Posterior cingulate gyrus (tissue), 11 donors: ENCODE measurements at places on chromosomes 16 and 17.

GRCh38 chr17:18143044-18143936, 34.7 kb downstream of the MYO15A start:
- no peak for DNase-seq

DNA sequence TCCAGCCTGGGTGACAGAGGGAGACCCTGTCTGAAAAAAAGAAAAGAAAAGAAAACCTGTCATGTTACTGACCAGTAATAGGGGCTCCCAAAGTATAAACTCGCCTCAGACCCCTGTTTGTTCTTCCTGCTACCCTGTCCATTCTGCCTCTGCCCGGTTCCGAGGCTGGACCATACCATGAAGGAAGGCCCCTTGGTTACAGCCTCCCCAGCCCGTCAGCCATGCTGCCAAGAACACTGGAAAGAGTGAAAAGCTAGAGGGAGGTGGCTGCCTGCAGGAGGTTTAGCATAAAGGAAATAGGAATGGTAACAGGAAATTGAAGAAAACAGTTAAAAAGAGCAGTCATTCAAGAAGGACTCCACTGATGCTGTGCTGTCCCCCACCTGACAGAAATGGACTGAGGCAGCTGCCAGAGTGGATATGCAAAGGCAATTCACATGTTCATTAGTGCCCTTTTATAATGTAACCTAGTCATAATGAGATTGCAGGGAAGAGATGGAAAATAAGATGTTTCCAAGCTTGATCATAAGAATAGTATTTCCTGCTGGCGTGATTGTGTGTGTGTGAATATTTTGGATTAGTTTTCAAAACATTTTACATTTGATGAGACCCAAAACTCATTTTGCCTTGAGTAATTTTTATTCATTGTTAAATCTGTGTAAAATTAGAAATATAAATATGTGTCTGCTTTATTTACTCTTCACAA, 102.6 kb downstream of the GOSR1 start:
- DNase-seq, result no peak

- no peak for DNase-seq
Observed at GRCh38 chr16:68627951-68628425, 17.1 kb upstream of the CDH3 start.

GRCh38 chr17:46771561-46772474, 46.7 kb downstream of the WNT3 start:
- DNase-seq, result no peak

- no peak for DNase-seq
Observed at GRCh38 chr16:64365448-64365931, 756.4 kb downstream of the CDH11 start.

DNA sequence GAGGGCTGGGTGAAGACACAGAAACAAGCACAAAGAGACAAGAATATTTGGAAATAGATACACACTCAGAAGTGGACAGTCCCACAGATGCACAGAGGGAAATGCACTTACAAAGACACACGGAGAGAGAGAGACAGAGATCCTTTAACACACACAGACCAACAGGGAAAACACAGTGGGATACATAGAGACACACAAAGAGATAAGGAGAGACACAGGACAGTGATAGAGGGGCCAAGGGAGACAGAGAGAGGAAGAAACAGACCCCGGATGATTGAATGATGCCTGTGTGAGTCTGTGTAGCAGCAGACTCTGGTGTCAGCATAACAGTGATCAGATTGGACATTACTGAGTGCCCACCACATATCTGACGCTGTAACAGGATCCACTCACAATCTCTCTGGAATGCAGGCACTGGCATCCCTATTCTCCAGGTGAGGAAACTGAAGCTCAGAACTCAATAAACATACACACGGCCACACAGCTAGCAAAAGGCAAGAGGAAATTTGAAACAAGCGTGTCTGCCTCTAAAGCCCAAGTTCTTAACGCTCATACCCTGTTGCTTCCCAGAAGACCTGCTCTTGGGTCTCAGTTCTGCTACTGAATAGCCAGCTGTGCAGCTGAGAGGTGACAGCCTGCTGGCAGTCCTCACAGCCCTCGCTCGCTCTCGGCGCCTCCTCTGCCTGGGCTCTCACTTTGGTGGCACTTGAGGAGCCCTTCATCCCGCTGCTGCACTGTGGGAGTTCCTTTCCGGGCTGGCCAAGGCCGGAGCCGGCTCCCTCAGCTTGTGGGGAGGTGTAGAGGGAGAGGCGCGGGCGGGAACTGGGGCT, 186.3 kb upstream of the NLRP1 start:
- DNase-seq, result no peak

GRCh38 chr17:78403822-78404221, 25.4 kb downstream of the PGS1 start:
- DNase-seq, result no peak

- no peak for DNase-seq
Observed at GRCh38 chr17:45228763-45229539, 7.3 kb downstream of the FMNL1 start.

GRCh38 chr17:48816774-48817590, at the start of gene TTLL6:
Gene TTLL6, minus strand, starts transcription at chr17:48817229. Its CDS starts 157 bp downstream, at chr17:48817072.
- DNase-seq, result peak; percentile 92

- no peak for DNase-seq
Observed at GRCh38 chr16:10265770-10266615, 83.8 kb upstream of the GRIN2A start.

GRCh38 chr17:62916684-62917571, 49.1 kb upstream of the TANC2 start:
- no peak for DNase-seq

GRCh38 chr16:66480265-66481080, 53.4 kb downstream of the BEAN1 start:
- peak; percentile 64 for DNase-seq
